ENCODE measurements at places on chromosomes 12 and 14. TPM values are rescaled to one million over a fixed set of nuclear protein-coding genes. Genes with fewer than 3 reads are reported as not detected.

Gene SRRM4
- total RNA-seq = not detected

Gene SPX
- 0.26 TPM for total RNA-seq

Gene MYO1H
- not detected for total RNA-seq

Gene SLC25A21
- not detected for total RNA-seq

Gene CCDC177
- total RNA-seq = not detected

Gene BCL2L14
- 1.0 TPM for total RNA-seq

DNA sequence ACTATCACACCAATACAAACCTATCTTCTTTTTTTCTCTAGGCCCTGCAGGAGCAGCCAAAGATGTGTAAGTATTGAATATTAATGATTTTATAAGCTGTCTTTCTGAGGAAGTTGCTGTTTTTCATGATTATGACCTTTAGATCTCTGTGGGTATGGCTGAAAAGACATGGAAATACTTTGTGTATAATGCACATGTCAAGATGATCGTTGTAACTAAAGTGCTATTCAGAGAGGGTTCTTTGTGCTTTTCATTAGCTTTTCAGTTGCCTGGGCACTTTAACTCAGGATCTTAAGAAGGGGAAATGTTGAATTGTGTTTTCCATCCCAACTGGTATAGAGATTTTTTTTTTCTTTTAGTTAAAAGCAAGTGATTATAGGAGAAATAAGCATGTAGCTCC lies 18.1 kb downstream of the C12orf75 start:
- no peaks in the 10 kb centered on the region for H3K36me3 ChIP-seq
- H3K27ac ChIP-seq = no peak overlapping the region
- no peak overlapping the region for H3K4me3 ChIP-seq
- H3K4me1 ChIP-seq = peaks cover 4% of the 10 kb centered on the region
- H3K27me3 ChIP-seq = no peaks in the 10 kb centered on the region

DNA sequence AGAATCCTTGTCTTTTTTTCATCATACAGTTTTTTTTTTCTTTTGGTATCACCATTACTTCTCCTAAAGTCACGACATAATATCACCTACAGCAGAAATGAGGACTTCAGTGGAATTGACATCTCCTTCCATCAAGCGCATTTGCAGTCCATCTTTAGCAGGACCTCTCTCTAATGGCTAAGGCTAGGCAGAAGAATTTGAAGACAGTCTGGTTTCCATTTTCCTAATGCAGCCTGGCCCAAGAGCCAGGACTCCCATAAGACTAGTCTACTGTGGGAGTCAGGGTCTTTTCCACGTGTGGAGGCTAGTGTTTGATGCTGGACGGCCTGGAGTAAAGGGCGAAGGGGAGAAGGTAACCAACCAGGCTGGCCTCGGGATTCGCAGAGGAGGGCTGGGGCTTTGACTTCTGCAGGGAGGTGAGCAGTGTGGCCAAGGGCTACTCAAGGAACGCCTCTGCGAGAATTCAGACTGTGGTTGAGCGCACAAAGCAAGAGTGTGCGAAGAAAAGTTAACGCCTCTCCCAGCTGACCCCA lies 769 bp upstream of the ZNF740 start:
- peaks cover 33% of the 10 kb centered on the region for H3K4me1 ChIP-seq
- H3K27ac ChIP-seq = peak overlapping the region; percentile 95
- no peaks in the 10 kb centered on the region for H3K27me3 ChIP-seq
- no peak for DNase-seq
- peak overlapping the region; percentile 74 for H3K4me3 ChIP-seq

- H3K27me3 ChIP-seq = no peaks in the 10 kb centered on the region
- DNase-seq = no peak
- no peak overlapping the region for H3K4me3 ChIP-seq
- H3K27ac ChIP-seq = no peak overlapping the region
Observed at GRCh38 chr12:19198272-19198671, 68.7 kb downstream of the PLEKHA5 start.

- DNase-seq = no peak
- H3K27ac ChIP-seq = no peak overlapping the region
- peaks cover 2% of the 10 kb centered on the region for H3K36me3 ChIP-seq
- H3K4me1 ChIP-seq = peaks cover 34% of the 10 kb centered on the region
Observed at GRCh38 chr14:92037989-92038388, 1.9 kb downstream of the TRIP11 start.

- H3K4me1 ChIP-seq = no peaks in the 10 kb centered on the region
- H3K4me3 ChIP-seq = no peak overlapping the region
- H3K27me3 ChIP-seq = peaks cover 14% of the 10 kb centered on the region
- H3K36me3 ChIP-seq = no peaks in the 10 kb centered on the region
- no peak overlapping the region for H3K27ac ChIP-seq
Observed at GRCh38 chr12:98419081-98419794, 96.2 kb upstream of the TMPO start.

- no peak overlapping the region for H3K27ac ChIP-seq
- no peaks in the 10 kb centered on the region for H3K27me3 ChIP-seq
- peaks cover 7% of the 10 kb centered on the region for H3K36me3 ChIP-seq
- DNase-seq = no peak
- no peak overlapping the region for H3K4me3 ChIP-seq
Observed at GRCh38 chr14:99441157-99441870, 39.3 kb downstream of the SETD3 start.

GRCh38 chr14:75442166-75442565 lies 14.3 kb downstream of the JDP2 start:
- no peaks in the 10 kb centered on the region for H3K4me1 ChIP-seq
- H3K27ac ChIP-seq = no peak overlapping the region
- no peak overlapping the region for H3K4me3 ChIP-seq
- no peaks in the 10 kb centered on the region for H3K27me3 ChIP-seq

DNA sequence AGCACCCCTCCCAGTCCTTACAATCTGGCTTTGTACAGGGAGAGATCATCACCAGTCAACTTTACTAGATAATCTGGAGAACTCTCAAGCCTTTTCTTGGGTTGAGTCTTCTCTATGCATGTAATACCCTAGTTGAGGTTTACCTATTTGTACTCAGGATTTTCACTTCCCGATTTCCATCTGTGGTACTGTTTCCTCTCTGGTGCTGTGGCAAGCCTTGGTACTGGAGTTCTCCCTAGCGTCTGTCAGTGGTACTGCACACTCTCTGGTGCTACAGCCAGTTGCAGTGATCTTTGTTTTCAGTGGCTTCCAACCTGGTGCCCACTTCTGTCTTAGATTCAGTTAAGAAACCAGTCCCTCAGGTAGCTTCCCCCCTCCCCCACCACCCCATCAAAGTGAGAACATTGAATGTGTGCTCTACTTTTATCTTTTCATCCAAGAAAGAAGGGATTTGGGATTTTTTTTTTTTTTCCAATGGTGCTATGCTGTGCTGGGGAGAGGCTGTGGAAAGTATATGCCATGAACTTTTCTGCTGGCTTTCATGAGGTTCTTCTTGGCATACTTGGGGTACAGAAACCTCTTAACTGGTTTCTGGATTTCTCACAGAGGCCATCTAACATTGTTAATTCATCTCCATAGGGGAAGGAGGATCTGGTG lies 69.4 kb upstream of the EVL start:
- H3K27me3 ChIP-seq = peaks cover 3% of the 10 kb centered on the region
- H3K27ac ChIP-seq = no peak overlapping the region
- no peak overlapping the region for H3K4me3 ChIP-seq
- DNase-seq = peak; percentile 54
- no peaks in the 10 kb centered on the region for H3K4me1 ChIP-seq

- H3K36me3 ChIP-seq = no peaks in the 10 kb centered on the region
- no peak overlapping the region for H3K4me3 ChIP-seq
Observed at GRCh38 chr14:65222440-65222858, 120.1 kb upstream of the MAX start.

DNA sequence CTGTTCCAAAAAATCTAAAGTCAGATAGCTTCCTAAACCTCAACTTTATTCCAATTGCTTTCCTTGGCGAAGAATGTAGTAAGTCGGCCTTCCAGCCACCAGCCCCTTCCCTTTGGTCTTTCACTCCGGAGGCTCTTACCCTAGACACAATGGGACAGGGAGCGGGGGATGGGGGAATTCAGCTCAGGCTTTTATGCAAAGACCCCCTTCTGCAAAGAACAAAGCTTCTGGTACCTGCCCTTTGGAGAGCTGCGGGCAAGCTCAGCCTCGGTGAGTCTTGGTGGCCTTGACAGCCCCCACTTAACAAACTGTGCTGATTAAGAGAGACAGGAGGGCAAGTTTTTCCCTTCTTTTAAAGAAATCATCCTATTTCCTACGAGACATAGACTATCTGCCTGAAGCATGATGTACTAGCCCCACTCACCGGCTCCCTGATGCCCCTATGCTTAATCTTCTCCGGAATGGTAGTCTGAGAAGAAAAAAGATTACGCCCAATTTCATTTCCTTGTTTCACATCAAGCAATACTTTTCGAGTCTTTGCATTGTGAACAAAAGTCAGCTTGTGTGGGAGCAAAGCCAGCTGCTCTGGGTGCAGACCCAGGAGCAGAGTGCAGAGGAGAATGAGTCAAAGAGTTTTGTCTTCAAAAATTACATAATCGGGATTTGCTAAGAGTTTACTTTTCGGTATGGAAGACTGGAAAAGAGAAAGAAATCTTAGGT lies 1.5 kb upstream of the NANOG start:
- H3K4me1 ChIP-seq = no peaks in the 10 kb centered on the region
- no peak overlapping the region for H3K4me3 ChIP-seq

GRCh38 chr14:103125098-103126070 lies 2.1 kb downstream of the TNFAIP2 start:
- no peak overlapping the region for H3K27ac ChIP-seq
- no peaks in the 10 kb centered on the region for H3K36me3 ChIP-seq
- H3K4me1 ChIP-seq = no peaks in the 10 kb centered on the region

DNA sequence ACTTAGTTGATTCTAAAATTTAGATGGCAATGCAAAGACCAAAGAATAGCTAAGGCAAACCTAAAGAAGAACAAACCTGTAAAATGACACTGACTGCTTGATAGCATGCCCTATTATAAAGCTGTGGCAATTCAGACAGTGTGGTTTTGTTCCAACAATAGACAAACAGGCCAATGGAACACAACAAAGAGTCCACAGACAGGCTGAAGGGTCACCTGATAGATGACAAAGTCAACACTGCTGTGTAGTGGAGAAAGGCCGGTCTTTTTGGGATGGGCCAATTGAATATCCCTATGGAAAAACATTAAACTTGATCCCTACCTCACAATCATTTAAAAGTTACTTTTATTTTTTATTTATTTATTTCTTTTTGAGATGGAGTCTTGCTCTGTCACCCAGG lies 33.8 kb upstream of the SLC25A3 start:
- no peak overlapping the region for H3K4me3 ChIP-seq
- DNase-seq = no peak
- H3K4me1 ChIP-seq = no peaks in the 10 kb centered on the region
- H3K27me3 ChIP-seq = no peaks in the 10 kb centered on the region

- no peak for DNase-seq
- H3K4me3 ChIP-seq = no peak overlapping the region
- H3K4me1 ChIP-seq = no peaks in the 10 kb centered on the region
- H3K27me3 ChIP-seq = no peaks in the 10 kb centered on the region
- no peaks in the 10 kb centered on the region for H3K36me3 ChIP-seq
Observed at GRCh38 chr12:65840793-65841670, 16.7 kb downstream of the HMGA2 start.
